Hematopoietic multipotent progenitor cell treated with erythropoietin and hydrocortisone succinate and interleukin-3 and kit ligand, for 6 days (in vitro differentiated cells): ENCODE measurements at places on chromosomes 4 and X.
A peak's percentile ranks its signal among the peaks of the same experiment; 100 is the strongest.

- no peak for DNase-seq
These were observed 372.9 kb downstream of the NKX6-1 start for GRCh38 chr4:84126061-84126787.

GRCh38 chrX:76987381-76987780, 459.8 kb upstream of the FGF16 start:
- DNase-seq: no peak

DNA sequence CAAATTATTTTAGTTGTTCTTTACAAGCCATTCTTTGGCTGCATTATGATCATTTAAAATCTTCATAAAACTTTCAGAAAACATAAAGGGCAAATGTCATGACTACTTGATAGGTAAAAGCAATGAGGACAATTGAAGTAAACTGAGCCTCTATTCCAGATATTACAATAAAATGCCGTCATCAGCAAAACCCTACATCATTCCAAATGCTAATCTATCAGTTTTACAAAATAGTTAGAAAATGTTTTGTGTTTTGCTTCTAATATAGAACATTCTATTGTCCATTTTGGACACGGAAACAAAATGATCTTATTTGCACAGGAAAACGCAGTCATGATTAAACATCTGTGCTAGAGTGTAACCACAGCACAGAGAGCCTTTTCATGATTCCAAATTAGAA, 1330.6 kb upstream of the ADGRL3 start:
- no peak for DNase-seq

- DNase-seq: no peak
These were observed 66.1 kb downstream of the SNX25 start for GRCh38 chr4:185275501-185275900.

DNA sequence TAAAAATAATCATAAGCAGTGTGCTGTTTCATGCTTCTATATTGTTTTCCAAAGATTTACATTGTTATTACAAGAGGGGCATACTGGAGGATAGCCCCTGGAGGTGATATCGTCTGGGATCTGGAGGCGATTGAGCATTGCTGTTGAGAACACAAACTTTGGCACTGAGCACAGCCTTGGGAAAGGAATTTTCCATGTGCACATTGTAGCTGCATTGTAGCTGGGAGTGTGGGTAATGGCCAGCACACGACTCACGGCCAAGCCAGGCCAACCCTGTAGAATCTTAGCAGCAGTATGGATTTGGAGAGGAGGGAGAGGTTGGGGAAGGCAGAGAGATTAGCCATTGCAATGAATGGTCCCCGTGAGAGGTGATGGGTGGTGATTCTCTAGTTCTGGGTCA, 121.9 kb downstream of the SMIM20 start:
- no peak for DNase-seq

DNA sequence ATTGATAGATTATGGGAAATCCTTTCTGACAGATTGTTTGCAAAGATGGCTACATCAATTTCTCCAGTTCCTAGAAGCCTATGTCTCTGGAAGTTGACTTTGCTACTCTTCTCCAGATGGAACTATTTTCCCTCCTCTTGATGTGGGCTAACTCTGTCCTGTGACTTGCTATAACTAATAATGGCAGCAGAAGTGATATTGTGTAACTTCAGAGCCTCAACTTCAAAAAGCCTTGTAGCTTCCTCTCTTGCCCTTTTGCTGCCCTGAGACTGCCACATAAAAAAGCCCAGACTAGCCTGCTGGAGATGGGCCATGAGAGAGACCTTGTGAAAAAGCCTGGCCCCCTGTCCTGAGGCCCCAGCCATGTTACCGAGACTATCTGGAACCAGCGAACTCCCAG, 210.7 kb upstream of the SLC7A11 start:
- DNase-seq: no peak

DNA sequence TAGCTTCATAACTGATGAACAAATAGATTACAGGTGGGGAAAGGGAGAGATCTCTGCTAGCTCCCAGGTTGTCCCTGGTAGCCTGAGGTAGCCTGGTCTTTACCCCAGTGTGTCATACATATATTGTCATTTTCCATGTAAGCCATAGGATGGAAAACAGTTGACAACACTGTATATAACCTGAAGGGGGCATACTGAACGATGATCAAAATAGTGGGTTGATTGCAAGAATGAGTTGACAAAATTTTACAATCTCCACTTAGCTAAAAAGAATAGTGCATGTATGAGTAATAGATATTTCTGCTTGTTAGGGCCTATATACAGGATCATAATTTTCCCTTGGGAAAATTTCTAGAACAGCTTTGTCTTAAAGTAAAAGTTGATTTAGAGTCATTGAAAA, 304.1 kb upstream of the HAND2 start:
- DNase-seq: peak; percentile 37

- DNase-seq: no peak
These were observed 53.6 kb upstream of the FUNDC1 start for GRCh38 chrX:44596277-44596676.

DNA sequence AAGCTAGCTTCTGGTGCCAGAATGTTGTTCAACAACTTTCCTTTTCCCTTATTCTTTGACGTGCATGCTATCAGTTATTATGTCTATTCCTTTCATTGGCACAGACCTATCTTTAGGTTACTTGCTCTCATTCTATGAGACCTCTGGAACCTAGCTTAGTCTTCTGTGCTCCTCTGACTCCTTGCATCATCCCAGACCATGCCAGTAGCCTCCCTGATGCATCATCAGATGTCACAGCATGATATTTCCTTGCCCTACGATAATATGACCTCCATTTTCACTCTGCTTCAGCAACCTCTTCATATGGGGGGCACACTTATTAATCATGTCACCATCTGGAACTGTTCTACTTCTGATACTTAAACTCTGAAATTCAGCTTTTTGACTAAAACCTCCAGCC, 37.2 kb downstream of the CLCN5 start:
- DNase-seq: no peak

- DNase-seq: no peak
These were observed 22.8 kb downstream of the FHIP1A start for GRCh38 chr4:151431728-151432127.

DNA sequence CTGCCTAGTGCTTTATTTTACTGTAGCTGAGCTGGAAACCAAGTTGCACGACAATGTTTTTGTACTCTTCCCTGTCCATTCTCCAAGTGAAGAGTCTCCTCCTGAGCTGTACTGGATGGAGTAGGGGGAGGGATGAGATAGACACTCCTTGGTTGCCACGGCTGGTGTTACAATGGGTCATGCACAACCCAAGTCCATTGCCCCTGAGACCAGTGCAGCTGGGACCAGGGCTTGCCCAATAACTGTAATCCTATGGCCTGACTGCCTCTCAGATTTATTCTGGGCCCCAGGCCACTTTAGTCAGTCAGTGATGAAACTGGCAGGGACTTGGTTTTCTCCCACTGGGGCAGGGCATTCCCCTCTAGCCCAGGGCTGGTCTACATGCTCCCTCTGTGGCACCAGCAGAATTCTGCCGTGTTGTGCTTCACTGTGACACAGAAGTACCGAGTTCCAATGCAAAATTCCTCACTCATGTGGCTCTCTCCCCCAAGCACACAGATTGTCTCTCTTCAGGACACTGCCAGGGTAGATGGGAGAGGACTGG, 203.3 kb upstream of the PCDH18 start:
- DNase-seq: no peak

DNA sequence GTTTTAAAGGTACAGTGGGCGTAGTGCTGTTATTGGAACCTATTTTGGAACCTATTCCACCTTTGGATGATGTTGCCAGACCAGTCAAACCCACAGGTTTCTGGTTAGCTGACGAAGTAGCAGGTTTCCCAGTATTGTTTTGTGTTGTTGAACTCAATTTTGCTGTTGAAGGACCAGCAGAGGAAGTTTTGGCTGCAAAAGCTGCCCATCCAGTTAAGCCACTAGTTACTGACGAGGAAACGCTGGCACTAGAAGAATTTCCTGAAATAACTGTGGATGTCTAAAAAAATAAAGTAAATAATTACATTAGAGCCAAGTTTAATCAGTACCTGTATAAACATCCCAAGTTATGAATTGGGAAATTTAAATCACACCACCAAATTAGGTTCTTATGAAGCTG, 25.5 kb downstream of the INTS12 start:
- no peak for DNase-seq

GRCh38 chrX:38754818-38755718, 46.2 kb upstream of the MID1IP1 start:
- no peak for DNase-seq

GRCh38 chr4:45971108-45971507, 152.7 kb downstream of the GABRG1 start:
- DNase-seq: no peak

- peak; percentile 53 for DNase-seq
These were observed 37.7 kb upstream of the SLC16A2 start for GRCh38 chrX:74383611-74384010.

DNA sequence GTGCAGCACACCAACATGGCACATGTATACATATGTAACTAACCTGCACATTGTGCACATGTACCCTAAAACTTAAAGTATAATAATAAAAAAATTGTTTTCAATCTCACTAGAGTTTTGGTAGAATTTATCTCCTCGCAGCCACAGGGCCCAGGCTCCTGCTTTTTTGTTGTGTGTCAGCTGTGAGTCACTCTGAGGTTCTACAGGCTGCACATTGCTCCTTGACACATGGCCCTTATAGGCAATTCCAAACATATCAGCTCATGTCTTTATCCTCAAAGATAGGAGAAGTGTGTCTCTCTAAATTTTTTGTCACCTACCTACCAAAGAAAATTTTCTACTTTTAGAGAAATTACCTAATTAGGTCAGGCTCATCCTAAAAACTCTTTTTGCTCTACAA, 252.1 kb upstream of the ADGRL3 start:
- DNase-seq: no peak

DNA sequence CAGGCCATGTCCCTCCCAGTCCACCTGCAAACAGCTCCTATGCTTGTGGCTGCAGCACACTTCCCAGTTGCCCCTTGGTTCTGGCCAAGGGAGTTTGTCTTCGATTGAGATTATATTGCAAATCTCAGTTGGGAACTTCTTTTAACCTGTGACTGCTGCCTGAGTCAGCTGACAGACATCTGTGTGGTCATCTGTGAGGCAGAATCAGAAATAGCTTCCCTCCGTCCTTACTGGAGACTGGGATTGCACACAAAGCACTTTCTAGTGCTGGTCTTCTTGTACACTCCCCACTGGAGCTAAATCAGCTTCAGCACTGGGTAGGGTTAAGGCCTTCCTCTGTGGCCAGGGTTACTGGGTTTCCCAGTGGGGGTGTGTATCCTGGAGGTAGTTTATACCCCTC, 34.3 kb downstream of the ZNF330 start:
- no peak for DNase-seq

GRCh38 chr4:159520074-159520473, 417.2 kb downstream of the RAPGEF2 start:
- DNase-seq: no peak

DNA sequence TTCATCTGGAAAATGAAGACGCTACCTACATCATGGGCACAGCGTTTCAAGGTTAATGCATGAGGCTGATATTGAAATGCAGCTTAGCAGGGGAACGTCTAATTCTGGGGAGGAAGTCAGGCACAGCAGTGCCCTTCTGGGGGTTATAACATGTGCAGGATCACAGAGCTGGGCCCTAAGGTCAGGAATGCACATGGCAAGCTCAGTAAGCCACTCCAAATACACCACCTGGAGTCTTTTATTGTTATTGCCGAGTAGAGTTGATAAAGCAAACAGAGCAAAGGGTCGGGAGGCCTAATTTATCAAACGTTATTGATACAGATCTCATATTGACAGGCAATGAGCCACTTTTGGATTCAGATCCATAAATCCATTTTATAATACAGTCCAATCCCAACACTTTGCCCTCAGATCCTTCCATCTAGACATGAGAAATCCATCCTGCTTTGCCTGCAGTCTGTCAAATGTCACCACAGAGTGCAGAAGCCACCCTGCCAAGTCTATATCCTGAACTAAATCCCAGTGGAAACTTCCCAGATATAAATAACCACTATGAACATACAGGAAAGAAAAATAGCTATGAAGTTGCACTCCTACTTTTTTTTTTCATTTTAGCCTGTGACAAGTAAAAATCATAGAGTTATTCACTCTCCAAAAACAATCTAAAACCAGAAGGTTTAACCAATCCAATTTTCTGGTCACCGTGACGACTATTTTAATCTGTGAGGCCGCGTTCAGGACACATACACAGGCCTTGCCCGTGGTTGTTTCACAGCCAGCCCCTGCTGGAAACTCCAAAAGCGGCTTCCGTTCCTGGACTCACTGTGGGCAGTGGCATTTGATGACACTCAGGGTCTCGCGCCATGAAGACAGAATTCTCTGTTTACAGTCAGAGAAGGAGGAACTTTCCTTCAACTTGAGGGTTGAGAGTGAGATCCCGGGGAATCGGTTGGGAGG, 335.4 kb downstream of the DHX15 start:
- DNase-seq: no peak

- DNase-seq: no peak
These were observed 68.9 kb downstream of the ENOX2 start for GRCh38 chrX:130834149-130834548.

- DNase-seq: no peak
These were observed 93.6 kb upstream of the SMAD1 start for GRCh38 chr4:145388043-145388442.

- no peak for DNase-seq
These were observed 73.0 kb downstream of the ABLIM2 start for GRCh38 chr4:8085491-8086117.

- DNase-seq: peak; percentile 70
These were observed 40.5 kb downstream of the TMEM131L start for GRCh38 chr4:153506341-153507309.

- DNase-seq: no peak
These were observed 115.4 kb upstream of the NDST4 start for GRCh38 chr4:115228851-115229250.

GRCh38 chrX:698206-698605, 67.6 kb downstream of the SHOX start:
- DNase-seq: peak; percentile 18

- DNase-seq: no peak
These were observed 11.6 kb upstream of the MND1 start for GRCh38 chr4:153332936-153333335.

GRCh38 chr4:10727140-10727880, 42.7 kb upstream of the CLNK start:
- DNase-seq: no peak

- DNase-seq: no peak
These were observed 71.2 kb upstream of the HCCS start for GRCh38 chrX:11039926-11040325.

GRCh38 chr4:1763070-1763549, 30.0 kb upstream of the FGFR3 start:
- DNase-seq: no peak

- no peak for DNase-seq
These were observed 11.9 kb upstream of the MAB21L2 start for GRCh38 chr4:150569998-150570535.

- no peak for DNase-seq
These were observed 430.4 kb downstream of the ADGRL3 start for GRCh38 chr4:61630548-61630947.

- DNase-seq: peak; percentile 58
These were observed 53.8 kb downstream of the CXCL1 start for GRCh38 chr4:73922766-73923630.
